ENCODE measurements at places on chromosomes 13 and 19.
A peak's percentile ranks its signal among the peaks of the same experiment; 100 is the strongest.

DNA sequence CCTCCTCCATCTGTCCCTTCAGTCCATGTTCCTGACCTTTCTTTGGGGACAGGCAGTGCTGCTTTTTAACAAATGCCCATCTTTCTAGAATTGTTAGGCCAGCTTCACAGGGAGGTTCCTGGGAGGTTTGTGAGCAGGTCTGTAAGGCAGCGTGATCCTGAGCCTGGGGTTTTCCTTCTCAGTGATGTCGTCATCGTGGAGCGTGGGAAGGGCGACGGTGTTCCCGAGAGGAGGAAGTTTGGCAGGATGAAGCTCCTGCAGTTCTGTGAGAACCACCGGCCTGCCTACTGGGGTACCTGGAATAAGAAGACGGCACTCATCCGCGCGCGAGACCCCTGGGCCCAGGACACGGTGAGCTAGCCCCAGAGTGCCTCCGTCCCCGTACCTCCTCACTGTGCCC, 26.8 kb downstream of the CHAF1A start:
- no peak for DNase-seq

GRCh38 chr13:97686594-97686993, 252.6 kb downstream of the RAP2A start:
- DNase-seq, result no peak

GRCh38 chr13:48125794-48126228, 30.9 kb upstream of the MED4 start:
- peak; percentile 91 for DNase-seq

DNA sequence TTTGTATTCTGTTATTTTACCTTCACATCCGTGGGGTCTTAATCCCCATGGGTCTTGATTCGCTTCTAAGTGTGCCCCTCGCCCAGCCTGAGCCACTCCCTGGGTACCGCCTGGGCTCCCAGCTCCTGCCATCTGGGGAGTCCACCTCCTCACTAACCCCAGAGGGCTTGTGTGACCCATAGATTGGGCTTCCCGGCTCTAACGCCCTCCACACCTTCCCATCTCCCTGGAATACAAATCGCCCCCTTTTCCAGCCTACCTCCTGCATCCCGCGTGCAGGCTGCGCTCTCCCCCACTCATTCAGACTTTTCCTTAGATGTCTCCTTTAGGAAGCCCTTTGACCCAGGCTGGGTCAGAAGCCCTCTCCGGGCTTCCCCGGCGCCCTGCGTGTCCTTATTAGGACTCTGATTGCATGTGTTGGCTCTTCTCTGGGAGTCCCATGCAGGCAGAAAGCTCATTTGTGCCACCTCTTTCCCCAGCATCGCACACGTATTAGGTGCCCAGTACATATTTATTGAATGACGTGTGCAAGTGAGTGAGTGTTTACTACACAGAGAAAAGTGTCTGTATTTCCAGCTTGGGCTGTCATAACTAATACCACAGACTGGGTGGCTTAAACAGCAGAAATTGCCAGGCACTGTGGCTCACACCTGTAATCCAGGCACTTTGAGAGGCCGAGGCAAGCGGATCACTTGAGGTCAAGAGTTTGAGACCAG, 757 bp downstream of the CCDC124 start:
- DNase-seq, result peak; percentile 62

- no peak for DNase-seq
These were observed 66.9 kb upstream of the DOCK9 start for GRCh38 chr13:99044764-99045163.

GRCh38 chr13:24741016-24741662, 22.8 kb upstream of the RNF17 start:
- no peak for DNase-seq

GRCh38 chr19:3007975-3008374, 21.1 kb downstream of the TLE2 start:
- DNase-seq, result no peak
